ENCODE measurements at places on chromosomes 6 and 20.

GRCh38 chr20:9499126-9499899 is 15.1 kb upstream of the LAMP5 start:
- no peak for DNase-seq

GRCh38 chr6:128569732-128570679 is 49.6 kb upstream of the PTPRK start:
- no peak for DNase-seq

DNA sequence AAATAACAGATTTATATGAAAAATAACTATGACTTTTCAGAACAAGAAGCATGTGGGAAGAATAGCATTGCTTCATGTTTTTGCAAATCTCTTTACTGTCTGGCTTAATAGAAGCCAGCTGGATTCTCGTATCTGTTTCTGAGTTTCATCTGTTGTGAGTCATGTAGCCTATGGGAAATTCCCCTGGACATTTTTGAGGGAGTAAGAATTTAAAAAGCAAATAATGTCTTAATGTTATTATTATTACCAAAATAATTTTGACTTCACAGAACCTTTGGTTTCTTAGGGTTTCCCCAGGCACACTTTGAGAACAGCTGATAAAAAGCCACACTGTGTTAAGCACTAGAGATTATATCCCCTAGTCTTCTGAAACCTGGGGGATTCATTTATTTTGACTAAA is 75.8 kb downstream of the SYCP2L start:
- DNase-seq, result no peak

GRCh38 chr6:33728438-33728837 is 16.9 kb upstream of the UQCC2 start:
- DNase-seq, result no peak

Measured in SHP77 treated with DMSO at 0.1 percent for 48 hours (cell line).